Stimulated activated CD8-positive, alpha-beta memory T cell treated with anti-CD3 and anti-CD28 coated beads, Interleukin-15, amount 100 ng/mL, for 24 hours (primary cell): ENCODE measurements at places on chromosomes 11 and 22.

GRCh38 chr11:72930008-72930407 lies 115.8 kb downstream of the ATG16L2 start:
- DNase-seq = no peak

GRCh38 chr11:119797123-119797611 lies 68.2 kb upstream of the NECTIN1 start:
- DNase-seq = no peak

GRCh38 chr11:126304457-126305075 lies 706 bp downstream of the DCPS start:
- DNase-seq = no peak

DNA sequence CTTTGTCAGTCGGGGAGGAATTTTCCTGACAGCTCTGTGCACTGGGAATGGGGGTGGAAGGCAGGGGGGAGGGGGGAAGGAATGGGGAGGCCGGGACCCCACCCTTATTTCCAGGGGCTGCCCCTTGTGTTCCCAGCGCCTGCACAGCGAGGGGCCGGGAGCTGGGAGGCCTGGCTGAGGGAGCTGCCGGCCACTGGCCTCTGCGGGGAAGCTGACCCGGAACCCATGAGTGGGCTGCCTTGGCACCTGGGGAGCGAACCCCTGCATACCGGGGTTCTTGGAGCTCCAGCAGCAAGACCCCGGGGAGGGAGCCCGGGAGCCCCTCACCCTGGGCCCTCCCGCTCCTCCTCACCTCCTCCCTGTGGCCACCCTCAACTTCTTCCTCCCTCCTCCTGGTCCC lies 3.5 kb downstream of the H19 start:
- DNase-seq = no peak

- no peak for DNase-seq
Measured at GRCh38 chr11:117720061-117720511, 76.9 kb downstream of the DSCAML1 start.

- no peak for DNase-seq
Measured at GRCh38 chr11:24900514-24900913, 403.7 kb downstream of the LUZP2 start.

DNA sequence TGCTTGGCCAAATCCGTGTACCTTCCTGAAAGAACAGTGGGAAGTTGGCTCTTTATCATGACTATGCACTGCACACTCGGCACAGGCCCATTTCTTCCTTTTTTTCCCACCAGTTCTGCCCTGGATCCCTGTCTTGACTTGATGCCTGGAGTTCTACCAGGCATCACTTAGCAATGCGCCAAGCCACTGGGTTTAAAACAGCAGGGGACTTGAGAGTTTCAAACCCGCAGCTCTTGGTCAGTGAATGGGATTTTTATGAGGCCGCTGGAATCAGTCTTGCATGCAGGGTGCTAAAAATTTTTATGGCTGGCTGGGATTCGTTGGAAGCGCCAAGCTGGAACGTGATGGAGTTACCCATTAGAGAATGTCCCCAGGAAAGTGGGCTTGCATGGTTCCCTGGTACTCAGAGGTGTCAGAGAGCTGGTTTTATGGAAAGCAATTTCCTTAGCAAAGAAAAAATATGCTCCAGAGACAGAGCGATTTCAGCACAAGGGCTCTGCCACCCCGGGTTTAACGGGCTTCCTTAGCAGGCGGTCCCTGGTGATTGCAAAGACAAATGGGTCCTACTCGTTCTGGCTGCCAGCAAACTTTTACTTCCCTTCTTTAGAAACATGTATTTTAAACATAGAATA lies 432.9 kb downstream of the TENM4 start:
- no peak for DNase-seq
